NCI-H1105 treated with DMSO at 0.1 percent for 48 hours (cell line): ENCODE measurements at places on chromosomes 4 and X.

DNA sequence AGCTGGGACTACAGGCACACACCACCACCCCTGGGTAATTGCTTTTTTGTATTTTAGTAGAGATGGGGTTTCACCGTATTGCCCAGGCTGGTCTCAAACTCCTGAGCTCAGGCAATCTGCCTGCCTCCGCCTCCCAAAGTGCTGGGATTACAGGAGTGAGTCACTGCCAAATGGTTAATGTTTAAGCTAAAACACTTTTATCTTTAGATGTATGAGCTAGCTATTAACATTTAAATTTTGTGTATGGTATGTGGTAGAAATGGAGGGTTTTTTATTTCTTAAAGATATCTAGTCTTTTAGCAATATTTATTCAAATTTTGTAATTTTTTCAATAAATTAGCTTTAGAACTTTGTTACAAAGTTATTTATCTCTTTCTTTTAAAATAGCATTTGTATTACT is 1659.8 kb upstream of the ADGRL3 start:
- DNase-seq = no peak

- DNase-seq = peak; percentile 93
Observed at GRCh38 chrX:23656091-23656490, 11.2 kb upstream of the PRDX4 start.

DNA sequence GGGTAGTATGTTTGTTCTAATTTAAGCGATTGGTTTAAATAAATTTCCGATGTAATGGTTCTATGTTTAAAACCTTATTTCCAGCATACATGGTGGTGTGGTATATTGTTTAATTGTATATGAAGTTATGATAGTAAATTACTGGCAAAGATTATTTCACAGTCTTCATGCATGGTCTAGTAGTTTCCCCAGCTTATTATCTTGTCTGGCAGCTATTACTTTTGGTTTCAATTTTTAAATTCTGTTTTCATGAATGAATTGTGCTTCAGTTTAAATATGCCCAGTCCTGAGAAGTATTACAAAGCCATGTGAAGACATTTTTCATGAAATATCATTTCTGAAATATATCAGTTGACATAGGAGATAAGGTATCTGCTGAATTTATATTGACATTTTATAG is 6.3 kb downstream of the ALG13 start:
- no peak for DNase-seq

- DNase-seq = no peak
Observed at GRCh38 chr4:76091052-76091451, 16.5 kb downstream of the ART3 start.

GRCh38 chr4:126719852-126720251 is 912.9 kb upstream of the INTU start:
- DNase-seq = no peak
